Stimulated activated CD8-positive, alpha-beta memory T cell treated with anti-CD3 and anti-CD28 coated beads, Interleukin-2, amount 100 ng/mL, for 1 hour (primary cell): ENCODE measurements at places on chromosomes 12 and 14.

- DNase-seq, result no peak
Measured at GRCh38 chr12:93185369-93185741, 192.4 kb upstream of the NUDT4 start.

DNA sequence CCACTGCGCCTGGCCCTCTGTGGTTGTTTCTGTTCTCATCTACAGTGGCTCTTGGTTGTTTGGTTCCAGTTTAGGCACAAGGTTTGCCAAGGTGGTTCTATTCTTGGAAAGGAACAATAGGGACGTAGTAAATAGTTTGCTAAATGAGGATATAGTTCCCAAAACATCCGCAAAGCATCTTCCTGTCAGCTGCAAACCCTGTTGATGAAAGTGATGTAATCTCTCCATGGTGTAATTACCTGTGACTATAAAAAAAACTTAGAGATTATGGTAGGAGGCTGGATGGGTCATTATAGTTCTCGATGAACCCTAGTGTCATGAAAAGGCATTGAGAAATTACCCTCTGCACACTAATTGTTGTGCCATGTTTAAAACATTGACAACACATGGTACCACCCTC lies 52.9 kb downstream of the SUSD6 start:
- DNase-seq, result no peak

DNA sequence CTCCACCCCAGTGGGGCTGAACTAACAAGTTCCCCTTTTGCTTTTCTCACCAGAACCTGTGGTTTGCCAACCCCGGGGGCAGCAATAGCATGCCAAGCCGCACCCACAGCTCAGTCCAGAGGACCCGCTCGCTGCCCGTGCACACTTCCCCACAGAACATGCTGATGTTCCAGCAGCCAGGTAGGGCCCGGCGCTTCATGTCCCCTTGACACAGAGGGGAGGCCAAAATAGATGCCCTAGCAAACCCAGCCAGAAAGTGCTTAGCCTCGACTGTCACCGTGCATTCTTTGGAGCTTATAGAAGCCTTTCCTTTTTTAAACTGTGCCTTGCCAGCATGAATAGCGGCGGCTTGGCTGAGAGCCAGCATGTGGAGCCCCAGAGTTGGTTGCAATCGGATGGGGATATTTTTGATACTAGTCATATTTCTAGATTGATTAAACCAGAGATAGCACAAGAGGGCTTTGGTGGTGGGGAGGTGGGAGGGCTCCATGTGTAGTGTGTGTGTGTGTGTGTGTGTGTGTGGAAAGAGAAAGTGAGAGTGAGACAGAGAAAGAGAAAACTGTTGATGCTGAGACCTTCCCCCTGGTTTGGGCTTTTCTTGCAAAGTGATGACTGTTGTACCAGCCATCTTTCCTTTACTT lies 126.1 kb downstream of the GCH1 start:
- no peak for DNase-seq

- DNase-seq, result no peak
Measured at GRCh38 chr12:78002878-78003277, 172.2 kb downstream of the NAV3 start.

- DNase-seq, result no peak
Measured at GRCh38 chr12:26374934-26375680, 179.7 kb downstream of the SSPN start.

DNA sequence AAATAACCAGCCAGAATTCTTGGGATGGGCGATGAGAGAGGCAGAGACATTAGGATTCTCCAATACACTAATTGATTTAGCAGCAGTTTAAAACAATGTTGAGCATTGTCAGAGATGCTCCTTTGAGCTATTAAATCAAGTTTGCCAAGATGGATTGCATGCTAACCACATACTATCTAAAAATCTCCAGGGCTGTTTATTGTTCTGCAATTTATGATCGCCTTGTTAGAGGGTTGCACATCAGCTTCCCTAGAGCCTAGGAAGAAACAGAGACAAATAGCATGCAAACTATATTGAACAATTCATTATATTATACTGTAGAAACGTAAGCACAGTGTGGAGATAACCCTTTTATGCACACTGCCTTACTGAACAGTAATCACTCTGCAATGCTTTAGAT lies 599.9 kb downstream of the SOX5 start:
- DNase-seq, result no peak

DNA sequence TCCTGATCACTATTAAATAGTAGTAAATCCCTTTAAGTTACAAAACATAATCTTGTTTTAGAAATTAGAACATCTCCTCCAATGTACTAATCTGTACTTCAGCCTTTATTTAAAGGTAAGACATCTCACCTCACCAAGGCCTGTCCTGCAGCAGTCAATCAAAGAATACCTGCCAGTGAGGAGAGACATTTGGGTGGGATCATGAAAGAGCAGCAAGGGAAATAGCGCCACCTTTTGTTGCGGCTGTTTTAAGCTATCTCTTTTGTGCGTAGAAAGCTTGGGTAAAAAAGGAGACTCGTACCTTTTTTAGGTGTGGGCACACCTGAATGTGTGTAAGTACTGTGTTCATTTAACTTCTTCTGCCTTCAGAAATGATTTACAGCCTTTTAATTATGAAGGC lies 117.8 kb upstream of the TMTC1 start:
- no peak for DNase-seq

GRCh38 chr14:59060841-59061240 lies 127.6 kb upstream of the DAAM1 start:
- no peak for DNase-seq

- no peak for DNase-seq
Measured at GRCh38 chr12:131988054-131988796, 38.5 kb downstream of the EP400 start.

DNA sequence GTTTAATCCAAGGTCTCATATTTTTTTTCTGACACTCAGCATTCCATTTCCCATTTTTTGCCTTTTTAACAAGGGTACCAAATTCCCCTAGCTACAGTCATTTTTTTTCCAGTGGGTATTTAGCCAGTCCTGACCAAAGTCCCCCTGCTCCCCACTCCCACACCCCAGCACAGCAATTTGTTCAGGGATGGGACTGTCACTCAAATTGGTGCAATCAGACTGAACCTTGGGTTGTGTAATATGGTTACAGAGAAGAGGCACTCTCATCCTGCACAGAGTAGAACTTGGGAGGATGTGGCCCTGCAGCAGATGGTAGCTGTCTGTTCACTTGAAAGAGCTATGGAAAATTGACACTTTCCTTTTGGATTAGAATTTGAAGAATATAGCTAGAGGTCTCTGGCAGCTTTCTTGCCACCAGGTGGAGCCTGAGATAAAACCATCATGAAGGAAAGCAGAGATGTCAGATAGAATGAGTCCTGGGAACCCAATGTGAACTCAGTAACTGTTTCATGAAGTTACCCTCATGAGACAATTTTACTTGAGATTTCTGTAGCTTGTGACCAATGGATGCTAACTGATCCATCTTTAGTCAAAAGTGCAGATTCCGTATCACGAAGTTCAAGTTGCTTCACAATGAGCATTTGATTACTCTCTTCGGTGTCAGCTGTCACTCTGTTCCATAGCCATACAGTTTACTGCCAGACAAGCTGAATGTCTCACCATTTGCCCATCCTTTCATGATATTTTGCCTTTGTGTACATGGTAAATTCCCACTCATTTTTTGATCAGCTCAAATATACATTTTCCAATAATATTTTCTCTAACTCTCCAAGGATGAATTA lies 394.0 kb upstream of the SYT1 start:
- no peak for DNase-seq

DNA sequence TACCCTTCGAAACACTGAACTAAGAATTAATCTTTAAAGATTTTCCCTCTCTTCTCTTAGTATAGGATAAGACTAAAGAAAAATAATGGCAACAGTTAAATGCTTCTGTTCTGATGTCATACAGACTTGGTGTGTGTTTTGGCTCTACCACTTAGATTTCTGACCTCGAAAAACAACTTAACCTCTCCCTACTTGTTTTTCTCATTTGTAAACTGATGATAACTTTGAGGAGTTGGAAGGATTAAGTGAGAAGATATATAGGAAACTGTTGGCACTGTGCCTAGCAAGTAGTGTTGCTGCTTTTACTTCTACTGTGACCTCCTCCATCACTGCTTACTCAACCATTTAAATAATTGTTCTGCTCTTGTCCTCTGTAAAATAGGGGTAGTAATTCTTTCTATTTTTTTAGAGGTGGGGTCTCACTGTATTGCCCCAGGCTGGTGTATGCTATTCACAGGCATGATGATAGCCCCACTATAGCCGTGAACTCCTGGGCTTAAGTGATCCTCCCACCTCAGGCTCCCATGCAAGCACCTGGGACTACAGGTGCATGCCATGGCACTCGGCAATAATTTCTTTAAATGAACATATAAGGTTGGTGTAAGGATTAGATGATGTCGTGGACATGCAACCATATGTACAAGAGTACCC lies 22.4 kb downstream of the PALS1 start:
- DNase-seq, result no peak

DNA sequence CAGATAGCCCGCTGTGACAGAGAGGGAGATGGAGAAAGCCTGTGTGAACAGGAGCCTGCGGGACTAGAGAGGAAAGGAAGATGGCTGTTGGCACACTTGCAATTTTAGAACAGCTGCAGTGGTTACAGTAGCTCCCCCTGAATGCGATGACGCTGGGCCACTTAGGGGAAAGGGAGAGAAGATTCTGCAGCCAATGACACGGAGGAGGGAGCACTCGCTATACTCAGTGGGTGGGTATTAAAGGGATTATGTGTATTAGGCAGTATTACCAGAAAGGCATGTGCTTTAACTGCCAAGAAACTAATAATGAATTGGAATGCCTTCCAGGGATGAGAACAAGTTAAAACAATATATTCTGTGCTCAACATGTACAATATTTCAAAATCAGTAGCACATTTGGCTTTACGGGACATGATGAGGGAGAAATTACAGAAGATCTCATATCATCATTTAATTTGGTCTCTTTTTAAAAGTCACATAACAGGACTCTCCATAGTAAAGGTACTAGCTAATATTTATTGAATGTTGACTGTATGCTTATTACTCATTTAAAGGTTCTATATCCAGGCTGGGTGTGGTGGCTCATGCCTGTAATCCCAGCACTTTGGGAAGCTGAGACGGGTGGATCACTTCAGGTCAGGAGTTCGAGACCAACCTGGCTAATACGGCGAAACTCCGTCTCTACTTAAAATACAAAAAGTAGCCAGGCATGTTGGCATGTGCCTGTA lies 35.9 kb upstream of the FOS start:
- no peak for DNase-seq

DNA sequence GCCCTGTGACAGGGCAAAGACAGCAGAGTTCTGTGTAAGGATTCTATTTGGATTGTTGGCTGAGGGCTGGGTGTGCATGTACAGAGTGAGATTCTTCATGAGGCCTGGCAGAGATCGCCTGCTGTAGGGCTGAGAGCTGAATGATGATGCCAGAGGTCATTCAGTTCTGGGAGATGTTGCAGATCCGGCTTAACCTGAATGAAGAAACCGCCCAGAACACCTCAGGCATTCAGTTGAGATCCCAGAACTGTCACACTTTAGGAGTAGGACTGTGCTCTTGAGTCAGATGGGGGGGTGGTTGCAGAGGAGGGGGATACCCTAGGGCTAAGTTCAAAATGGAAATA lies 5.8 kb upstream of the EVL start:
- no peak for DNase-seq

DNA sequence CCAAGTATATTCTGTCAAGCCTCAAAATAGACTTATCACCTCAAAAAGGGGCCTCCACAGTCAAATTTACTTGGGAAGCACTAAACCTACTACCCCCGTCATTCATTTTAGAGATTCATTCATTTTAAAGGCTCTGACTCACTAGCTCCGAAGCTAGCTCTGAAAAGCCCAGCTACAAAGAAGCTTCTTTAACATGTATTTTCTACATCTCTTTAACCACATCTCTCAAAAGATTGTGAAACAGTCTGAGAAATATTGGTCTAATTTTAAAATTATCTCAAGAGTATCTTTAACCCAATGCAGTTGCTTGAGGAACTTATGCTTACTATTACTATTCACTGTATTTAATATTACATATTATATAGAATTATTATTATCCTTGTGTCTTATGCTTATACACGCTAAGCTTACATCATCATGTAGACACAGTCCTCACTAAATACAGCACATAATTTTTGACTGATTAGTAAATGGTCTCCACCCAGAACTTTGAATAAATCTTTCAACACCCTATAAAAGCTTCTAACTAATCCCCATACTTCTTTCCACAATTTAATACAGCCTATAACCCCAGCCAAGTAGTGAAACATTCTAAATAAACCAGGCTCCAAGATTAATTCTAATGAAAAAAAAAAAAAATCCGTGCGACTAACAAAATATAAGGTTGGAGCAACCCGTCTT lies 7.8 kb downstream of the NT5DC3 start:
- DNase-seq, result no peak

DNA sequence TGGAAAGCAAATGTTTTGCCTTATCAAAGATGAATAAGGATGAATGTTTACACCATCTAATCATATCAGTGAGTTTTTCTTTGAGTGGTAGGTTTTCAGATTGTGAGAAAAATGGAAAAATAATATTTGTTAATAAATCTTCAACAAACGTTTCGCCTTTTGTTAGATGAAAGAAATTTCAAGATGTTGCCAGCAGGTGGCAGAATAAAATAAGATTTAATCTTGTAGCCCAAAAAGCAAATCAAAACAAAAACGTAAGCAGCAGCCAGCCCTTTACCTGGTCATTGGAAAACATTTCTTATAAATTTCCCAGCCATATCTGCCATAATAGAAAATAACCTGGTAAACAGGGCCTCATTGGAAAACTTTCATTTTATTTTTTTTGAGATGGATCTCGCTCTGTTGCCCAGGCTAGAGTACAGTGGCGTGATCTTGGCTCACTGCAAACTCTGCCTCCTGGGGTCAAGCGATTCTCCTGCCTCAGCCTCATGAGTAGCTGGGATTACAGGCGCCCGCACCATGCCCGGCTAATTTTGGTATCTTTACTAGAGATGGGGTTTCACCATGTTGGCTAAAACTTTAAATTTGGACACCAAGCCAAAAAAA lies 15.4 kb upstream of the TMEM120B start:
- no peak for DNase-seq

GRCh38 chr14:105376521-105377440 lies 21.6 kb upstream of the TEX22 start:
- no peak for DNase-seq

DNA sequence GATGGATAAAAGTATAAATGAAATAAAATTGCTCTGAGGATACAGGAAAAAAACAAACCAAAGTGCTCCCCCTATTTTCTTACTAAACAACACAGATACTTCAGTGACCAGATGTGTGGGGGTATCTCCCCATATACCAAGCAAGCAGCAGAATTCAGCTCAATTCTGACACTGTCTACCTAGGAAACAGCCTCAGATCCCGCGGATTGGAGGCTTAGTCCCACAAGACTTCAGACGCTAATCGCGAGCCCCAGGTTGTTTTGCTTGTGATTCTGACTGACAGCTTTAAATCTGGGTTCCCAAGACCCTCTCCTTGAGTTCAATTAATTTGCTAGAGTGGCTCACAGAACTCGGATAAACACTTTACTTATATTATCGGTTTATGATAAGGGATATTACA lies 17.3 kb downstream of the NFKBIA start:
- no peak for DNase-seq
